ENCODE measurements at places on chromosomes 7 and 10.

DNA sequence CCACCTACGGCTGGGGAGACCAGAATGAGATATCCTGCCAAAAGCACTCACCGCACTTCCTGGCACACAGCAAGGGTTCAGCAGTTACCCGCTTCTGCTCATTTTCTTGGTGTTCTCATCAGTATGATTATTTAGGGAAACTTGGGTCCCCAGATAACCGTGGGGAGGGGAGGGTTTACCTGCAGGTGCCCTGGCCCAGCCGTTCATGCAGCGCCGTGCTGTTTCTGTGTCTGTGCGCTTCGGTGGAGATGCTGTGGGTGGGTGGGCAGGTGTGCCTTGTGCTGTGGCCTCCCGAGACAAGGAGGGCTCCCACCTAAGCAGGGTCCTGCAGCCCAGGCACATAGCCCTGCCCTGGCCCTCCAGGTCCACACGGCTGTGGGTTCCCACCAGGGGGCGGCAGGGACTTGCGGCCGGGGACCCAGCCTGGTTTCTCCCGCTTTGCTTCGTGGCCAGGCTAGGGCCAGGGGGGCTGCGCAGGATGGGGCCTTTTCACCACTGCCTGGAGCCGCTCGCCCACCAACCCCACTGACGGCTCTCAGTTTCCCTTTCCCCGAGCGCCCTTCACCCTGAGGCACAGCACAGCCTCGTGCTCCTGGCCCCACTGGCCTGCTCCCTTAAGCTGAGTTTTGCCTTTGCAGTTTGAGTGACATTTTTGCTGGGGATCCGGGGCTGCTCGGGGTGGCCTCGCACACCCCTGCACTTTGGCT, 78.5 kb downstream of the LHPP start:
- DNase-seq, result peak; percentile 77

- DNase-seq, result no peak
These were observed 32.2 kb upstream of the ZNF518A start for GRCh38 chr10:96097865-96098264.

DNA sequence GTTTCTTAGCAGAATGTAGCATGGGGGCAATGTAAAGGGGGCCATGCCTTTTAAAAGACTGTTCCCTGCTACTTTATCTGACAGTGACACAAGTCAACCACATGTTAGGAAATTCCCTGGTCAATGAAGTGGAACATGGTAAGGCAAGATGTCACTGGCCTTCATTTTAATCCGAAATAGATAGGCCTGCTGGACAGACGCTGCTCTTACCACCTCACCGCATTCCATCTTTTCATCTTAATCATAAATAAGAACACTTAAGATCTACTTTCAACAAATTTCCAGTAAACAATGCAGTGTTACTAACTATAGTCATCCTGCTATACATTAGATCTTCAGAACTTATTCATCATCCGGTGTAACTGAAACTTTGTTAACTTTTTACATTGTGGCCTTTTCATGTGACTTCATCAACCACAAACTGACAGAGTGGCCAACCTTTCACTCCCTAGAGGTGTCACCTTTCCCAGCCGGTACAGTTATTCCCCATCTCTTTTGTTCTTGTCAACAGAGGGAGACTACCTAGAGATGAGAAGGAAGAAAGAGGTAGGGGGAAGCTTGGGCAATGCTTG, 15.6 kb downstream of the ASB4 start:
- no peak for DNase-seq

GRCh38 chr7:130488392-130489139, 3.3 kb upstream of the MEST start:
- DNase-seq, result no peak

GRCh38 chr10:88995156-88995876, 4.7 kb downstream of the FAS start:
- peak; percentile 44 for DNase-seq

DNA sequence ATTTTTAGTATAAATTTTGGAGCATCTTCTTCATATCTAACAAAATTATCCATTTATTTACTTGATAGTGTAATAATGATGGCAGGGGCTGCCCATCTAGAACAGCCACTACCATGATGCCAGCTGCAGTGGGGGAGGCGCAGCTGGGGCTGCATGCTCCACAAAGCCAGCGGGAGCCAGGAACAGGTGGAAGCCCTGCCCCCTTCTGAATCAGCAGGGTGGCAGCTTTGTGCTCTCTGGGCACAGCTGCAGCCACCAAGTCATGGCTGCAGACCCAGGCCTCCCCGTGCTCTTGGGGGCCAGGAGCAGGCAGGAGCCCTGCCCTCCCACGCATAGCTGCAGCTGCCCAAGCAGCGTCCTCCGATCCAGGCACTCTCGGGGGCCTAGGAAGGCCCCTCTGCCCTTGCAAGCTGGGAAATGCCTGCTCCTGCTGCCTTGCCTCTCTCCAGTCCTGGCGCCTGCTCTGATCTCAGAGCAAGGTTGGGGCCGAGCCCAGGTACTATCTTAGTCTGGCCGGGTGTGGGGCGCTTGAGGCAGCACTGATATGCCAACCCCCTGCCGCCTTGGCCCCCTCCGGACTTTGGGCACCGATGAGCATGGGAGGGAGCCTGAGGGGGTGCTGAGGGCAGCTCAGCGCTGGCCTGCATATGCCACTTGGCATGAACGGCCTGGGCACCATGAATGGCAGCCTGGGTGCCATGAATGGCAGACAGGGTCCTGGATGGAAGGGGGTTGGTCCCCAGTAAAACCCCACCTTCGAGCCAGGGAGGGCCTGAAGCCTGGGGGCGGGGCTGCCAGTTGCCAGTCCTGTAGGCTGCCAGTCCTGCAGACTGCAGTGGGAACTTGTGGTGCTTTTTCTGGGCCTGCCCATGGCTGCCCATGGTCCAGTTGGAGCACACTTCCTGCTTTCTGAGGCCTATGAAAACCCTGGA, 1110.8 kb upstream of the POT1 start:
- DNase-seq, result no peak

DNA sequence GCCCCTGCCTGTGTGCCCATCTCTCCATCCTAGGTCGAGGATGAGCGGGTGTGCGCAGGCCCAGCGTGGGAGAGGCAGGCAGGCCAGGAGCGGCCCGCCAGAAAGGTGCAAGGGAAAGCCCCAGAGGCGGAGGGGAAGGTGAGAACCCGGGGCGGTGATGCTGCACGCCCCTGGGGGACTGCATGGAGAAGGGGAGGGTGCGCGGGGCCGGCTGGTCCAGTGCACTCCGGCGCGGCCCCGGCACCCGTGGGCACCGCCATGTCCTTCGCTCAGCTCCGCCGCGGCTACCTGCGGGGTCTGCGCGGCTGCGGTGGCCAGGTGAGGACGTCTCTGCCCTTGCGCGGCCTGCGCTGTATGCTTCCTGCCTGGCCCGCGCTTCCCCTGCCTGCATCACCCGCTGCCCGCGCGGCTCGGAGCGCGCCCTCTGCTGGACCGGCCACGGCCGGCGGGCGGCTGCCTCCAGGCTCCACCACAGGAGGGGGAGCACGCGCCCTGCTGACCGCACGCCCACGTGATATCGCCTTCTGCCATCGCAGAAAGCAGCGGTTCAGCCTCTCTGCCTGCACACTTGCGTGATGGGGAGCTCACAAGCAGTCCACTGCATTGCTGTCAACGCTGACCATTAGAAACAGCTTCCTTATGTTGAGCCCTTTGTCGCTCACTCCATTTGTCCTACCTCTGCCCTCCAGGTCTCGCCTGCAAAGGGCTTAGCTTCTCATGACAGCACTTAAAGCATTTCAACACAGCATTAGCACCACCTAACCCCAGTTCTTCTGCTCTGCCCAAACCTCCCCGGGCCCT, 73.9 kb downstream of the CXCL12 start:
- peak; percentile 81 for DNase-seq

DNA sequence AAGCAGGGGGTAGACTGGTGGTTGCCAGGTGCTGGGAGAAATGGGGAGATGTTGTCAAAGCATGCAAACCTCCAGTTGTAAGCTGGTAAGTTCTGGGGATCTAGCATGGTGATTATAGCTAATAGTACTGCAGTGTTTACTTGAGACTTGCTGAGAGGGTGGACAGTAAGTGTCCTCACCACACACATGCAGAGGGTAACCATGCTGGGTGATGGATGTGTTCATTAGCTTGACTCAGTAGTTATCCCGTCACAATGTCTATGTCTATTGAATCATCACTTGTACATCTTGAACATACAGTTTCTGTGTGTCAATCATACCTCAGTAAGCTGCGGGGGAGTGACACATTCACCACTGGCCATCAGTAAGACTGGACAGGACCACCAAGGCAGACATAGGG, 42.1 kb downstream of the GSDME start:
- DNase-seq, result no peak

DNA sequence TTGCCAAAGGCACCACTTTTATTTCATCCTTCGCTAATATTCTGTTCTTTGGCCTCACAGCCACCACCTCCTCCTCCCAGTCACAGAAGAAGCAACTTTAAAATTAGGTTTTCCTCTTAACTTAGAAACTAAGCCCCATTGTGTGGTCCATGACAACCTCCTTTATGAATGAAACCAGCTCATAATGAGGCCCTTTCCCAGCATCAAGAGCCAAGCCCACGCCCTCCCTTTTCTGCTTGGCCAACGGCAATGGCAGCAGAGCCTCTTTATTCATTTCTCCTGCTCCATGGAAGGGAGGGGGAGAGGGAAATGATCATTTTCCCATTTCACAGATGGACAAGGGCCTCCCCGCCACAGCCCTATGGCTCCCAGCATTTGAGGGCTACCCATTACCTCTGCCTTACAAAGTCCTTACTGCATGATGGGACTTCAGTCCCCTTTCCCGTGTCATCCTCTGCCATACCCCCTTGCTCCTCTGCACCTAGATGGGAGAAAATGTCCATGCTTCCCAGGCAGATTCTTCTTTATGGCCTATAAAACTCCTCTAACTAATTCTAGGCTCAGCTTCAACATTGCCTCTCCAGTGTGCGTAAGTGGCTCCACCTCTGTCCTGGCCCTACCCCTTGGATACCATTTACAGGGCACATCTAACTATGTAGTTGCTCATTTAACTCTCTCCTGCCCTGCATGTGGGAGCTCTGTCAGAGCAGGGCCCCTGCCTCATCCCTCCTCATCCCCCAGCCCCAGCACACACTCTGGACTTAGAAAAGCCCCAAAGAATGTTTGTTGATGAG, 475.5 kb downstream of the RPS24 start:
- DNase-seq, result no peak

DNA sequence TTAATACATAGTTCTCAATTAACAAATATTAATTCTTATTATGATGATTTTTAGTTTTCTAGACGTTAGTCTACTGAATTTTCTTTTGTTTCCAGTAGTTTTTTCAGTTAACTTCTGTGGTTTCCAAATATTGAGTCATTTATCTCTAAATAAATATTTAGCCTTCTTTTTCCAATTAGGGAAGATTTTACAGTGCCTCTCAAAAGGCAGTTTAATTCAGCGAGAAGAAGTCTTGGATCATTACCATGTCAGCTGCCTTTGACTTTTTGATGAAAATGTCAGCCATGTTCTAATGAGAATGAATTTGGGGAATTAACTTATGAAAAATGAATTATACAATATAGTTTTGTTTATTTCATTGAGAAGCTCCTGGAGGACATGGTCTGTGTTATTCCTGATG, 90.0 kb downstream of the CDK14 start:
- DNase-seq, result no peak

- no peak for DNase-seq
These were observed 676.0 kb upstream of the GALNT17 start for GRCh38 chr7:70455925-70456324.

- no peak for DNase-seq
These were observed 153.3 kb upstream of the INSYN2A start for GRCh38 chr10:127349737-127350136.

GRCh38 chr7:105346593-105347322, 42.0 kb downstream of the SRPK2 start:
- peak; percentile 72 for DNase-seq

GRCh38 chr7:27955596-27955995, 215.6 kb downstream of the TAX1BP1 start:
- DNase-seq, result no peak

DNA sequence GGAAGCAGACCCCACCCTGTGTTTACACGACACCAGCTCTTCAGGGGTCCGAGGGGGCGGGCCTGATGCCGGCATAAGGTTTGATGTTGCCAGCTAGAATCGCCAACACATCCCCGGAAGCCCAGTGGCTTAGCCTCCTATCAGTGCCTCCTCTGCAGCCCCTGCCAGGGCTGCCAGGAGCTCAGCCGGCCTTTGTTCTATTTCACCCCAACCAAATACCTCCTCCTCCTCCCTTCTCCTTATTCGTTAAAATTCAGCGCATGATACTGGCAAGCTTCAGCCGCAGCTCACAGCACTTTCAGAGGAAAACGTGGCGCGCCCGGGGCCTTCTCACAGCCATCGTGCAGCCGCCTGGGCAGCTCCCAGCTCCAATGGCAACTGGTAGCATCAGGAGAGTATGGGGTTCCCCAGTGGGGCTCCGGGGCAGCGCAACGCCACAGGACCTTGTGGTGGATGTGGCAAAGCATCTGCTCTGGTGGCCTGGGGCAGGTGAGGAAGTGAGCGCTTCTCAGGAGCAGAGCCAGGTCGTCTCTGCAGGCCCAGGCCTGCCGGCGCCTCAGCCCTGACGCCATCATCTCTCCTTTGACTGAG, 176.4 kb upstream of the RHEB start:
- no peak for DNase-seq

DNA sequence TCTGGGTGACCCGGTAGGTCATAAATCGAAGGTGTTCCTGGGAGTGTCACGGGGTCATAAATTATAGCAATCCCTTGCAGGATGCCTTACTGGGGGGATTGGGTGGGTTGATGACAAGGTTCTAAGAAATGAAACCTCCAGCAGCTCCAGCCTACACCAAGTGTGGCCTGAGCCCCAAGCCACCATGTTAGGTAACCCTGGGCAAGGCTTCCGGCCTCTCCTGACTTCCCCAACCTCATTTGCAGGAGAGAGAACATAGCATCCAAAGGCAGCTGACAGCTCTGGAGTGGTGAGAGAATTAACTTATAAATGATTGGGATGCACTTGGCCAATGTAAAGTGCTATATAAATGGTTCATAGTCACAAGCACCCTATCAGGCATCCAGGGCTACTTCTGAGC, 52.8 kb upstream of the TMEM273 start:
- DNase-seq, result peak; percentile 6

DNA sequence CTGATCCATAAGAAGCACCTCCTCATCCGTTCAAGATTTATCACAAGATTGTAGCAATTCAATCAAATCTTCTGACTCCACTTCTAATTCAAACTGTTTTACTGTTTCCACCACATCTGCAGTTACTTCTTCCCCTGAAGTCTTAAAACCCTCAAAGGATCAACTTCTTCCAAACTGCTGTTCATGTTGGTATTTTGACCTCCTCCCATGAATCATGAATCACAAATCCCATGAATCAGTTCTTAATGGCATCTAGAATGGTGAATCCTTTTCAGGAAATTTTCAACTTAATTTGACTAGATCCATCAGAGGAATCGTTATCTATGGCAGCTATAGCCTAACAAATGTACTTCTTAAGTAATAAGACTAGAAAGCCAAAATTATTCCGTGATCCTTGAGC, 122.3 kb downstream of the IMMP2L start:
- DNase-seq, result no peak

GRCh38 chr10:20327954-20328353, 511.7 kb downstream of the PLXDC2 start:
- DNase-seq, result no peak

- no peak for DNase-seq
These were observed 169.3 kb downstream of the FAM107B start for GRCh38 chr10:14605231-14605925.
